ENCODE measurements at places on chromosomes 2 and 18. TPM values are rescaled to one million over a fixed set of nuclear protein-coding genes. Genes with fewer than 3 reads are reported as not detected.
A peak's percentile ranks its signal among the peaks of the same experiment; 100 is the strongest.

Gene TWIST2
- 24.1 TPM for total RNA-seq

Gene IL1B
- total RNA-seq = 98.9 TPM

GRCh38 chr2:127674241-127675209, 805 bp downstream of the LIMS2 start:
- no peak for DNase-seq

Gene THUMPD2
- 11.7 TPM for total RNA-seq

DNA sequence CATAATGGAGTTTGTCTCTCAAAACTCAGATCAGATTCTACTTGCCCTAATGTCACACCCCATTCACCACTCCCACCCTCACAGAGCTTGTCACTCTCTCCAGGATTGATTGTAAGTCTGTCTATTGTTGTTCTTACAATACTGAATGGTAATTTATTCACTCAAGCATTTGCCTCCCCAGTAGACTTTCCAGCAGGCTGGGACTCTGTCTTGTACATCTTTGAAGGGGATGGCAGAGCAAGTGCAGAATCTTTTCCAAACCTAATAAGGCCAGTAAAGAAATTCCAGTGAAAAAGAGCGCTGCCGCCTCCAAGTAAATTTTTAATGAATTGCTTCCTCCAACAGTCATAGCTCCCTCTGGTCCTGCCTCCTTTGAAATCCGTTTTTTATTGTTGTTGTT, 56.9 kb downstream of the RBM43 start:
- DNase-seq = no peak

- peak; percentile 45 for DNase-seq
Measured at GRCh38 chr2:212903413-212903812, 248.0 kb downstream of the IKZF2 start.

DNA sequence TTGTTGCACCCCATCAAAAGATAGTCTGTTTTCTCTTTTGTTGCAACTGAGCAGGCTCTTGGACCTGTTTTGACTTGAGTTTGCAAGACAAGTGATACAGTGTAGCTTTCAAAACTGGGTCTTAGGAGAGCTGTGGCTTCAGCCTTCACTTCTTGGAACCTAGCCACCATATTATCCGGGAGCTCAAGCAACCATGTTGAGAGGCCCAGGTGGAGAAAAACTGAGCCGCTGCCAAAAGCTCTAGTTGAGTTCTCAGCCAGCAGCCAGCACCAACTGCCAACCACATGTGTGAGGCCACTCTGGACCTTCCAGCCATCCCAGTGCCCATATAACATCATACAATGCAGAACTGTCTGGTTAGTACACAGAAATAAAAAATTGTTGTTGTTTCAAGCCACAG, 5.4 kb downstream of the CACNB4 start:
- no peak for DNase-seq

- DNase-seq = peak; percentile 36
Measured at GRCh38 chr2:118380915-118381653, 292.8 kb downstream of the INSIG2 start.

Gene SLC16A14
- 0.92 TPM for total RNA-seq

DNA sequence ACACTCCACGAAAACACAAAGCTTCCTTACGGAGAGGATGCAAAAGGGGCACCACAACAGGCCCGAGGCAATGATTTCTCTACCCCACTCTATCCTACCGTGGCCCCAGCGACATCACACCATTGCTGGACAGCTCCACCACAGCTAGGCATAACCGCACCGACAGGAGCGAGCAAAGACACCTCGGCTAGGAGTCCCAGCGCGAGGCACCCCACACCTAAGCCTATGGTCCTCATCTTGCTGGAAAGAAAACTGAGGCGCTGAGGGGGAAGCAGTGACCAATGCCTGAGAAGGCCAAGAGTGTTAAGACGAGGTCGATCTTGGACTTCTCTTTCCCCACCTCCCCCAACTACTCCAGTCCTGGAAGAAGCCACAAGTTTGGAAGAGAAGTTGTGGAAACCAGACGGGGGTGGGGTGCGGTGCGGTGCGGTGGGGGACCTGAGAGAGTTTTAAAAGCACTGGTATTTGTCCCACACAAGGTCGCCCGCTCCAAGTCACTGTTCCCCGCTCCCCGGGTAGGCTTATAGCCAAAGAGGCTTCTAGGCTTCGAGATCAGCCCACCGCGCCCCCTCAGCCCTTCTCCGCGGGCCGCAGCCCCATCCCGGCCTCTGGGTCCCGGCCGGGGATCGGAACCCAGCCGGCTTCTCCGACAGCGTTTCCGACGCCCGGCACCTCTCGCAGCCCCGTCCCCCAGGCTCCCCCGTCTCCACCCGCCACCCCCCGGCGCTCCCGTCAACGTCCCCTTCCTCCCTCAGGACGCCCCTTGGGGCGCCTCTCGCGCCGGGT, 766 bp downstream of the PDE6D start:
- peak; percentile 50 for DNase-seq

GRCh38 chr2:167424803-167425755, 536.8 kb downstream of the XIRP2 start:
- no peak for DNase-seq

GRCh38 chr2:177908182-177908581, 164.4 kb downstream of the PDE11A start:
- peak; percentile 30 for DNase-seq

DNA sequence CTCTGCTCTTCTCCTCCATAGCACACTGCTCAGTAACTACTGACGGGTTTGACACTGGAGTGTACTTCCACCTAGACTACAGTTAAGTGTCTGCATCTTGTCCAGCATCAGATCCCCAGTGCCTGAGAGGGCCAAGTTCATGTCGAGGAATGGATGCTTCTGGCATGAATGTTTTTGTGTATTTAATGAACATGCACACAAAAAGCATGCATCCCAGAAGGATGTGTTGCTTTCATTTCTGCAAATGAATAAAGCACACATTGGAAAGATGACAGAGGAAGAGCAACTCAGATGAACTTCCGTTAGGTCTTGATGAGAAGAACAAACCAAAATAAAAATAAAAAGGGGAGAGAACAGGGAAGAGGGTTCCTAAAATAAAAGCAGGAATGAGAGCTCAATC, 27.9 kb downstream of the C2orf49 start:
- no peak for DNase-seq

- no peak for DNase-seq
Measured at GRCh38 chr2:217208867-217209266, 349.0 kb upstream of the TNP1 start.

DNA sequence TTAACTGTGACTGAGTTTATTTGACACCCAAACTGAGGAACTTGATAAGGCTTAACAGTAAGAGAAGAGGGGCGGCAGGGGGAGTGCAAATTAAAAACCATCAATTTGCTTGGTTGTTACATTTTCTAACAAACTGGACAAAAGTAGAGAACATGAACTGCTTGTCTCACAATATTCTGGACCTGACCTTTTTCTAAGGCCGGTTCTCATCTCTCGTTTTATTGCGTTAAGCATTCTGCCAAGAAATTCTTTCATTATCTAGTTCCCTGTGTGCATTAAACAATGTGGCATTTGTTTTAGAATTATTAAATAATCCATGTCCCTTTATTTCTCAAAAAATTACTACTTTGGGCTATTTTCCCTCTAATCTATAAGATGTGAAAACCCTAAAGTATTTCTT, 565.2 kb upstream of the PKDCC start:
- no peak for DNase-seq

Gene CAPN14
- total RNA-seq = 0.35 TPM

- no peak for DNase-seq
Measured at GRCh38 chr2:197258580-197258979, 52.0 kb downstream of the ANKRD44 start.

GRCh38 chr18:59057969-59058368, 81.7 kb upstream of the SEC11C start:
- no peak for DNase-seq

GRCh38 chr2:10413503-10413902, 34.6 kb downstream of the ODC1 start:
- DNase-seq = no peak

DNA sequence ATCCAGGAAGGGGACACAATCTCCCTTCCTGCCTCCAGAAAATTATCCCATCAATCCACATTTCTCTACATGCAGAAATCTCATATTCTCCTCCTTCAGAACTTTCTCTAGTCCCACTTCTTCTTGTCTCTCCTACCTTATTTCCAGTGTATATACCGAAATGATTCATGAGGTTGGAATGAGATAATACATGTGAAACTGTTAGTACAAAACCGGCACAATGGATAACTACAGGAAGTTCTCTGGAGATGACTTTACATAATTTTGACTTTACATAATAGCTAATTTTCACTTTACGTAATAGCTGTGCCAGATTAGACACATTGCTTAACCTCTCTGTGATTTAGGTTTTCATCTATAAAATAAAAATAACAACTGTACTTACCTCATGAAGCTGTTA, 801.3 kb downstream of the ERBB4 start:
- DNase-seq = peak; percentile 68

Gene GPR155
- 3.6 TPM for total RNA-seq

Gene PRKD3
- 28.8 TPM for total RNA-seq

DNA sequence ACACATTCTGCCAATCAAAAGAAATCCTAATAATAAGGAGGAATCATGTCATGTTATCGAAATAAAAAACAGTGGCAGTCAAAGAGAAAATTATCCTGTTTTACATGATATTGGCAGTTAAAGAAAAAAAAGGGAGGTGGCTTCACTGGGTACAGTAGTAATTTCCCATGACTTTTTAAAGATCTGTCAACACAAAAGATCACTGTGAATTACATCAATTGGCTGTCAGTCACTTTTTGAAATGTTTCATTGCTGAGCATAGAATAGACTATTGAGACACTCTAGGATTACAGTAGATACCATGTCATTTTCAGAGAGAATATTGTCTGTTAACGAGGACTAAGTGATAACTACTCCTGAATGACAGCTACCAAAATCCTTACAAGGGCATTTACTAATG, 335.7 kb upstream of the CYP26B1 start:
- DNase-seq = no peak

DNA sequence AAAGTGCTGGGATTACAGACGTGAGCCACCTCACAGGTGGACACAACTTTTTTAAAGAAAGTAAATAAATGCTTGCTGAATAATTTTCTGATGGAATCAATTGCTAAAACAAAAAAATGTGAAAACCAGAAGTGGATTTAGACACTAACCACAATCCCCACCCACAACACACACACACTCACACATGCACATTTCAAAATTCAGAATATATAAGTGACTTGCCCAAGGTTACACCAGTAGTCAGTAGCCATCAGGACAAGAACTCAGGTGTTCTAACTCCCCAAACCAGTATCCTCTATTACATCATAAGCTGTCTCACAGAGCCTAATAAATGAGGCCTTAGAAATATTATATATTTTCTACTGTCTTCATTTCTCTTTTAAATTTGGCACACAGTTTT, 1923.6 kb upstream of the PIK3C3 start:
- no peak for DNase-seq

DNA sequence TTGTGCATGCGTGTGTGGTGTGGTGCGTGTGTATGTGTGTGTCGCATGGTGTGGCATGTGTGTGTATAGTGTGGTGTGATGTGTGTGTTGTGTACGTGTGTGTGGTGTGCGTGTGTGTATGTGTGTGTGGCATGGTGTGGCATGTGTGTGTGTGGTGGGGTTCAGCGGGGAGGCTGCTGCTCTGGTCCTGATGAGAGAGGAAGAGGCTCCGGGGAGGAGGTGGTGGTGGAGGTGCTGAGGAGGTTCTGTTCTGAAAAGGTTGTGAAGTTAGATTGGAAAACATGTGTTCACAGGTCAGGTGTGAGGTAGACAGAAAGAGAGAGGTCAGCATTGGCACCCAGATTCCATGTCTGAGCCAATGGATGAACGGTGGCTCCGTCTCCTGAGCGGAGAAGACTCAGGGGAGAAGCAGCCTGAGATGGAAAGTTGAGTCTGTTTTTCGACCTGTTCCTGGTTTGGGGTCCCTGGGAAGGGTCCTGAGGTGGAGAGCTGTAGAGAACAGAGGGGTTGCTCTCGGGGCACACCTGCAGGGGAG, 67.2 kb upstream of the HDAC4 start:
- DNase-seq = no peak

DNA sequence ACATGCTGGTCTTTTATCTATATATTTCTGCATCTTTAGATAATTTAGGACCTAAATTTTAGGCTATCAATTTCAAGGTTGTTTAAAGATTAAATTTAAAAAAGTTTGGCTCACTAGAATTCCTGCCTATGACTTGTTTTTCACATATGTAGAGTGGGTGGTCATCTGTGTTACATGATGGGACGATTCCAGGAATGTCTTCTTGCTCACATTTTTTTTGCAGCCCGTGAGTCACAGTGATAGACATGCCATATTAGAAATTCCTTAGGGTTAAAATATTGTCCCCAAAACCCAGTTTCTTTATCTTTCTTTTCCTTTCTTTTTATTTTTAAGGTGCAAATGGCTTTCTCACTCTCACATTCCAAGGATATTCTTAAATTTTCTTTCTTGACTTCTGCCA, 652.0 kb downstream of the PLCL1 start:
- peak; percentile 44 for DNase-seq

DNA sequence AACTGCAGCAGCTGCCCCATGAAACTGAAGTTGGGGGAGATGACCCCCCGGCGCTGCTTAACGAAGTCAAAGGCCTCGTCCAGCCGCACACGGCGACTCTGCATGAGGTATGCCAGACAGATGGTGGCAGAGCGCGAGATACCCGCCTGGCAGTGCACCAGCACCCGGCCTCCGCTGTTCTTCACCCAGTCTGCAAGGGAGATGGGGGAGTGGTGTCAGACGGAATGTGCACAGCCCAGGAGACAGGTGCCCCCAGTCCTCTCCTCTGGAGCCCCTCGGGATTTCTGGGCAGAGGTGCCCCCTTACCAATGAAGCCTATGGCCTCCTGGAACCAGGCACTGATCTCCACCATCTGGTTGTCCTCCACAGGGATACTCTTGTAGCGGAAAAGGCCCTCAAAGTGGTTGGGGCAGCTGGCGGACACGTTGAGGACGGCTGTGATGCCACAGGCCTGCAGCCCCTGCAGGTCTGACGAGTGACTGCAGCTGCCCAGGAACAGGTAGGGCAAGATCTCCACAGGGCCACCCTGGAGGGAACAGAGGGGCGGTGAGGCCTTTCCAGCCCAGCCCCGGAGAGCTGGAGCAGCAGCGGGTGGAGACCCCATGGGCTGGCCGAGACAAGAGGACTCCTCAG, 1.3 kb downstream of the DUSP2 start:
- no peak for DNase-seq

Gene PTH2R
- not detected for total RNA-seq

Gene CRACDL
- total RNA-seq = 2.3 TPM

Gene TXNDC2
- not detected for total RNA-seq

DNA sequence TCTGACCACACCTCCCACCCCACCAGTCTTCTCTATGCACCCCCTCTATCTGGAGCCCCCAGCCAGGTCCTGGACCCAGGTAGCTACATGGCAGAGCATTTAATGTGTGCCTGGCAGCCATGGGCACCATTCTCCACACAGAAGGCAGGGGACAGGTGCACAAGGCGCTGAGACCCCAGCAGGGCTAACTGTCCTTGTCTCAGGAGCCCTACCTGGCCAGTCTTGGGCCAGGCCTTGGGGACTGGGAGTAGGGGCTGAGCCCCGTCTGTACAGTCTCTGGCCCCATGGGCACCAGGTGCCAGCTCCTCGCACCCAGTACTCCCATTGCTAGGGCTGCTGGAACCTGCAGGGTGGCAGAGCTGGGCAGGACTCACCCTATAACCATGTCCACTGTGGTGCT, 2.9 kb downstream of the GNLY start:
- no peak for DNase-seq

Gene CELF4
- not detected for total RNA-seq

Data from foreskin keratinocyte (primary cell).